NCI-H526 (cell line): ENCODE measurements at places on chromosomes 1 and 21.

- DNase-seq: no peak
Observed at GRCh38 chr1:58045094-58045705, 501.3 kb downstream of the OMA1 start.

- no peak for DNase-seq
Observed at GRCh38 chr1:232904566-232904965, 45.8 kb upstream of the NTPCR start.

- no peak for DNase-seq
Observed at GRCh38 chr1:4169991-4170390, 269.9 kb upstream of the C1orf174 start.

- DNase-seq: no peak
Observed at GRCh38 chr1:200512191-200512590, 102.4 kb upstream of the ZNF281 start.

DNA sequence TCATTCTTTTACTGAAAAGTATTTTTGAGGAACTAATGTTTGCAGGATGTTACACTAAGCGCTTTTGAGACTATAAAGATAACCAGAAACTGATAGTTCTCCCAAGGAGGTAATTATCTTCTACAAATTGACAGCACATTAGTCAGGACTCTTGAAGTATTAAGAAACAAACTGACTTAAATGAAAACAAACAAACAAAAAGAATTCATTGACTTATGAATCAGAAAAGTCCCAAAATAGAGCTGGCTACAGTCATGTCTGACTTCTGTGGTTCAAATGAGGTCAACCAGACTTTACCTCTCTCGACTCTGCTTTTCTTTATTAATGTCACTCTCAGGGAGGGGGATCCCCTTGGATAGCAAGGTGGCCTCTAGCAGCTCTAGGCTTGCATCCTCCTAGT lies 296.8 kb downstream of the TPR start:
- DNase-seq: no peak

DNA sequence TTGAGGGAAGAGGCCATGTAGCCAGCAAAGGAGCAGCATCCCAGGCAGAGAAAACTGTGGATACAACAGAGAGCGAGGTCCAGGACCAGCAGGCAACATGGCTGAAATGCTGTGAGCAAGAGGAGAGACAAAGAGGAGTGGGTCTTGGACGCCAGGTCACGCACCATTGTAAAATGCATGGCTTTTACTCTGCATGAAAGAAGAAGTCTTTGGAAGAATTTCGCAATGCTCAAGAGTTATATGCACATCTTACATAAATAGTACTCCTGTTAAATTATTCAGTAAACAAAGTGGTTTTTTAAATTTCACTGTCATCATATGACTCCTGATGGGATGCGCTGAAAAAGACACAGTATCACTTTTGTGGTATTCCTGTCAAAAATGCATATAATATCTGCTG lies 3.5 kb downstream of the CD244 start:
- no peak for DNase-seq
